ENCODE measurements at places on chromosomes 13 and 19.

DNA sequence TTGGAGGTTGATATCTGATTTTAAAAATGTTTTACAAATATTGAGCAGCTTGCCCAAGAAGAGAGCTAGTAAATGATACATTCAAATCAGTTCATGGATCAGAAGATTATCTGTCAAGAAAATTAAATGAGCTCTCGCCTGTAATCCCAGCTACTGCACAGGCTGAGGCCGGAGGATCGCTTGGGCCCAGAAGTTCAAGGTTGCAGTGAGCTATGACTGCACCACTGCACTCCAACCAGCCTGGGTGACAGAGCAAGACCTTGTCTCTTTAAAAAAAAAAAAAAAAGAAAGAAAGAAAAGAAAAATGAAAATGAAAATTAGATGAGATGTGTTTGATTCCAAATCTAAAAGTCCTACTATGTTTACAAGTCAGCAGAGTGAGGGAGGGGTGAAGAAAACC, 2.4 kb downstream of the SPART start:
- no peak for DNase-seq

- no peak for DNase-seq
These were observed 68.5 kb downstream of the FLT1 start for GRCh38 chr13:28426381-28426780.

GRCh38 chr19:18896421-18896841, 473 bp upstream of the CERS1 start:
- no peak for DNase-seq

DNA sequence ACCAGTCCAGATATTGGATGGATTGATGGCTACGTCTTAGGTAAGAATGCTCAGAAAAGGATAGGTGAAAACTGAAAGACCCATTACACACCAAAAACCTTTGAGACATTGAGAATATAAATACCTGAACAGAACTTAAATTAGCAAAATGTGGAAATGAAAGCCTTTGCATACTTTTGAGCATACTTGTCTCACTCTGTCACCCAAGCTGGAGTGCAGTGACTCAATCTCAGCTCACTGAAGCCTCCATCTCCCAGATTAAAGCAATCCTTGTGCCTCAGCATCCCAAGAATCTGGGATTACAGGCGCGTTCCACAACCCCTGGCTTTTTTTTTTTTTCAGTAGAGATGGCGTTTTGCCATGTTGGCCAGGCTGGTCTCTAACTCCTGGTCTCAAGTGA, 695.3 kb downstream of the DACH1 start:
- no peak for DNase-seq

GRCh38 chr13:60990032-60990733, 425.5 kb downstream of the PCDH20 start:
- no peak for DNase-seq

- no peak for DNase-seq
These were observed 208.5 kb downstream of the PCCA start for GRCh38 chr13:100297413-100297812.

DNA sequence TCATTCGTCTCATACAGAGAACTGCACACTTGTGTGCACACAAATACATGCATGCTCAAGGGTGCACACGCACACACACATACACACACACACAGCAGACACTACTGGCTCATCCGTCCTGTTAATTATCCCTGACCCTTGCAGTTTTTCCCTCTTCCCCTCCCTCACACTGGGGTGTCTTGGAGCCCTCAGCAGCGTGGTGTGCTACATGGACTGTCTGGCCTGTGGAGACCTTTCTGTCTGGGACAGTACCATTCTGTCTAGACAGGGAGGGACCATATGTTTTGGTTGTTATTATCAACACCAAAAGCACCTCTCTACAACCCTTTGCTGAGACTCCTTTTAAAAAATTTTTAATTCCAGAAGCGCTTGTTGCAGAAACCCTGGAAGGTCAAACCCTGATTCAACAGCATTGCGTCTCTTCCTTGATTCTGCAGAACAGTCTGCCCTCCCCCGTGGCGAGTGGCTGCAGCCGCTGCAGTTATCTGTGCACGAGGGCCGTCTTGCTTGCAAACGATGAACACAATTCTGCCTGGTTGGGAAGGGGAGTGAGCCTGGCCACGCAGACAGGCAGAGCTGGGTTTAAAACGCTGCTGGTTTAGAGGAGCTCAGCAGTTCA, 374.0 kb downstream of the IRS2 start:
- no peak for DNase-seq

GRCh38 chr13:22061806-22062391, 391.0 kb downstream of the FGF9 start:
- no peak for DNase-seq

GRCh38 chr13:79141082-79141481, 265.0 kb downstream of the RBM26 start:
- DNase-seq, result no peak

- DNase-seq, result no peak
These were observed 32.7 kb upstream of the ZNF254 start for GRCh38 chr19:24054044-24054935.

GRCh38 chr19:58514564-58515022, 2.8 kb upstream of the SLC27A5 start:
- no peak for DNase-seq

GRCh38 chr19:49069026-49069425, 3.5 kb downstream of the KCNA7 start:
- no peak for DNase-seq

- no peak for DNase-seq
These were observed 21.4 kb downstream of the ESD start for GRCh38 chr13:46775385-46776107.

DNA sequence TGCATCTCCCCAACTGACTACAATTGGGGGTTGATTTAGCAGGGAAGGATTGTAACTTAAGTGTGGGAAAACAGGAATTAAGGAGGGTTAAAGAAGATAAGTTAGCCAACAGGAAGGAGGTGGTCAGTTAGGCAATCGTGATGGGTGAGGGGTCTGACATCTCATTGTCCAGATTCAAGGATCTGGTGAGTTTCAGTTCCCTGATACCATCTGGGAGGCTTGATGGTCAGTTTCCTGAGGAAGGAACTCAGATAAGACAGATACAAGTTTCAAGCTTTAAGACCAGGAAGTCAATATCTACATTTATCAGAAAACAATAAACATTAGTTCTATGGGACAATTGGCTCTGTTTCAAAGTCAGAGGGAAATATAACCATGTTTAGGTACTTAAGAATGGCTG, 601.8 kb downstream of the SLITRK6 start:
- DNase-seq, result no peak

GRCh38 chr19:21158523-21159135, 16.8 kb downstream of the ZNF431 start:
- no peak for DNase-seq

- DNase-seq, result peak; percentile 92
These were observed 63.6 kb downstream of the ZNF429 start for GRCh38 chr19:21568816-21569493.

DNA sequence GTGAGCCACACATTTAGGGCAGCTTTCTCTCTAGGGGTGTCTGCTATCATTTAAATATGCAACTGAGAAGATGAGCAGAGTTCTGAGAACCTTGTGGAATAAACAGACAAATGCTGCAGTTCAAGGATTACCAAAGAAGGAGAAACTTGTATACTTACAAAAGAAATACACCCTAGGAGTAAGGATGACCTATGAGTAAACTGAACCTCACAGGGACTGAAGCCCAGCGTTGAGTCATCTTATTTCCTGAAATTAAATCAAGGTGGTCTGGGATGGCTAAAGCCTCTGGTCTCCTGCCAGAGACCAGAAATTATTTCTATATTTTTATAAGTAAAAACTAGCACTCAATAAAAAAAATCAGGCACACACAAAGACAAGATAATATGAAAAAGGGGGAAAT, 40.1 kb downstream of the FAM216B start:
- no peak for DNase-seq

GRCh38 chr13:61727767-61728166, 312.1 kb upstream of the PCDH20 start:
- no peak for DNase-seq

DNA sequence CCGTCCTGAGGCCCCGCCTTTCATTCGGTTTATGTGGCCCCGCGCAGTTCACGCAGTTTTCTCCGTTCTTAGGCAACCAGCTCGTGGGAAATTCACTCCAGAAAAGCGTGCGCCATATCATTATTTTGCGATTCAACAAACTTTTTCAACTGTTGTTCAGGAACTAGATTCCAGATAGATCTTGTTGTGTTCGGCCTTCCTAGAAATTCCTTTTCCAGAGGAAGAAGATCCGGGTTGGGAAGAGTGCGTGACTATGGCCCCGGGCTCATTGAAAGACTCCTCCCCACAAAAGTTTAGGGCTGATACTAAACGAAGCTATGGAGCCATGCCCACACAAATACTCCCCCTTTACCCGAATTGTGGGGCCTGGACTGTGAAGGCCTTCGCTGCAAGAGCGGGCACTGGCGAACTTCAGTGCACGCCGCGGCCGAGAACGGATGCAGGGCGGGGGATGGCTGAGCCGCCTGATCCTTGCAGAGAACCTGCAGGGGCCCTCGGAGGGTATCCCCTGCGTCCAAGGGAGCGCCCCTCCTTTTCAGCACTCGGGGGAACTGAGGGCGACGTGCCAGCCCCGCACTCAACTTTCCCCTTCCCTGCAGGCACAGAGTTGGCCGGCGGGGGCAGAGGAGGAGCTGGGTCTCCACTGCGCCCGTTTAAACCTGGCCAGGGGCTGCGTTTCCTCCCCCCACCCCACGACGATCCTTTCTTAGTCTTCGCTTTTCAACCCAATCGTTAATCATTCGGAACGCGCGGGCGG, 904 bp upstream of the SOX1 start:
- no peak for DNase-seq

GRCh38 chr19:40302224-40303011, 17.3 kb upstream of the AKT2 start:
- no peak for DNase-seq

- no peak for DNase-seq
These were observed 184.6 kb downstream of the GPC6 start for GRCh38 chr13:93411186-93411680.

DNA sequence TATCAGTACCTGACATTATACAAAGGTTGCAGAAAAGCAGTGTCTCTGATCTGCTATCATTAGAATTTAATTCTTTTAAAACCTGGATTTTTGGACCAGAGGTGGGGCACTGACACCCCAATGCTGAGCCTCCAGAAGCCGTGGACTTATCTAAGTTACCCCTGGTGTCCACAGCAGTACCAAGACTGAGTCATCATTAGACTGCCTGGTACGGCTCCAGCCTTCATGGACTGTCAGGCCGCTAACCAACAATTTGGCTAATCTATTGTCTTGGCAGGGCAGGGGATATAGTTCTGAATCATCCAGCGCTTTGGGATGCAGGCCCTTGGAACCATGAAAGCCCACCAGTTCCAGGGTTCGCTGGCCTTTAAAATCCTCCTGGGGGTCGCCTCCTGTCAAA, 78.3 kb downstream of the TSHZ3 start:
- DNase-seq, result no peak

GRCh38 chr13:21872795-21873194, 201.9 kb downstream of the FGF9 start:
- DNase-seq, result no peak

- no peak for DNase-seq
These were observed 19.8 kb upstream of the GPR12 start for GRCh38 chr13:26780411-26780810.

DNA sequence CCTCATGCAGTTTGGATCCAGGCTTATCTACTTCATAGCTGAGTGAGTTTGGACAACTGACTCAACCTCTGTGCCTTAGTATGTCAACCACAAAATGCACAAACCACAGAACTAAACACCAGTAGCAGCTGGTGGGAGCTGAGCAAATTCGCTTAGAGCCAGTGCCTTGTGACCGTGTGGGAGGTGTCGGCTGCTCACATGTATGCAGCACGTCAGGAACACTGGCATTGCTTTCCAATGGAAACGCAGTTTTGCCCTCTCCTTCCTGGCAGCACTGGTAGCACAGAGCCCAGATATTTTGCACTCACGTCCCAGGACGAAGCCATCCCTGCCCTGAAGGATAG, 8.3 kb upstream of the NTN5 start:
- DNase-seq, result no peak

DNA sequence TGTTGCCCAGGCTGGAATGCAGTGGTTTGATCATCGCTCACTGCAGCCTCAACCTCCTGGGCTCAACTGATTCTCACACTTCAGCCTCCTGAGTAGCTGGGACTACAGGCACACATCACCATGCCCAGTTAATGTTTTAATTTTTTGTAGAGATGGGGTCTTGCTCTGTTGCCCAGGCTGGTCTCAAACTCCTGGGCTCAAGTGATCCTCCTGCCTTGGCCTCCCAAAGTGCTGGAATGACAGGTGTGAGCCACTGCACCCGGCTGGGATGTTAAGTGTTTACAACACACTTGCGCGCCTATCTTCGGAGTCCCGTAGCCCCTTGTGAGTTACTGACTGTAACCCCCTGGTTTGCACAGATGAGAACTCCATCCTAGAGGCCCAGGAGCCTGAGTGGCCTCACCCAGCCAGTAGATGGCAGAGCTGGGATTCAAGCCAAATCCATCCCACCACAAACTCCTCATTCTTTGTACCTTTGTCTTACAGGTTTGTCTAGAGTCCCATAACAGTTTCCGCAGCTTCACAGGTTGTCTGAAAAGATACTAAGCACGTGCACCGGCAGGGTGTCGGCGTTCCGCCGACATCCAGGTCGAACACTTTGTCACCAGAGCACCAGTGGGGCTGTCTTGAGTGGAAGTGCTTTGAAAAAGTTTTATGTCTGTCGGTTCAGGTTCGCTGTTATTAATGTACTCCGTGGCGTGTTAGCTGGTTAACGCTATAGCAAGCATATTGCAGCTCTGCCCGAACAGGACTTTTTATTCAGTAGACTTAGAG, 14.7 kb downstream of the MAG start:
- DNase-seq, result no peak

DNA sequence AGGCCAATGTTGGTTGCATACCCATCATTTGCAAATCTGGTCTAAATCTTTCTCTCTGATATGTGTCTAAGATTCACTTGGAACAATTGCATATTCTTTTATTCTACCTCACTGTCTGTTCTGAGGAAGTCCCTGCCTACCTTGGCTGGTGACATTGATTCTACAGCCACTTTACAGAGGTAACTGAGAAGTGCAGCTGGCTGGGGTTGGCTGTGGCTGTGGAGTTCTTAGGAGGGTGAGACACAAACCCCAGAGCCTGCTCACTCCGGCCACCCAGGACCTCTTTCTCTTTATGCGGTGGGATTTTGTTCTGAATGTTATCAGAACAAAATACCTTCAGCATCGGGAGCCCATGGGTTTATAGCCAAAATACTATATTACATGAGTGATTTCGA, 54.5 kb upstream of the IRS2 start:
- DNase-seq, result no peak

GRCh38 chr13:114027046-114027715, 53.3 kb upstream of the C13orf46 start:
- no peak for DNase-seq

- DNase-seq, result no peak
These were observed 2.6 kb downstream of the FAM187B start for GRCh38 chr19:35225951-35226350.

- DNase-seq, result no peak
These were observed 13.8 kb downstream of the COL5A3 start for GRCh38 chr19:9996541-9996940.

GRCh38 chr13:39376076-39376475, 226.9 kb downstream of the LHFPL6 start:
- DNase-seq, result no peak

GRCh38 chr19:12284631-12285030, 10.1 kb downstream of the ZNF44 start:
- DNase-seq, result no peak

Data from activated CD8-positive, alpha-beta T cell treated with anti-CD3 and anti-CD28 coated beads, Interleukin-2, amount 10 ng/mL, durations not matched to agents 7 days and 5 days (primary cell).